Stimulated activated CD8-positive, alpha-beta memory T cell treated with anti-CD3 and anti-CD28 coated beads, Interleukin-15, amount 100 ng/mL, for 4 hours (primary cell): ENCODE measurements at places on chromosomes 5 and 9.

DNA sequence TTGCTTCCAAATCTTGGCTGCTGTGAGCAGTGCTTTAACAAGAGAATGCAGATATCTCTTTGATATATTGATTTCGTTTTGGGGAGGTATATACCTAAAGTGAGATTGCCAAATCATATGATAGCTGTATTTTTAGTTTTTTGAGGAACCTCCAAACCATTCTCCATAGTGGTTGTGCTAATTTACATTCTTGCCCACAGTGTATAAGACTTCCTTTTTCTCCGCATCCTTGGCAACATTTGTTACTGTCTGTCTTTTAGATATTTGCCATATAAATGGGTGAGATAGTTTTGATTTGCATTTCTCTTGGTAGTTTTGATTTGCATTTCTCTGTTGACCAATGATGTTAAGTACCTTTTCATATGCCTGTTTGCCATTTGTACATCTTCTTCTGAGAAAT, 10.0 kb upstream of the PLK2 start:
- DNase-seq: no peak

DNA sequence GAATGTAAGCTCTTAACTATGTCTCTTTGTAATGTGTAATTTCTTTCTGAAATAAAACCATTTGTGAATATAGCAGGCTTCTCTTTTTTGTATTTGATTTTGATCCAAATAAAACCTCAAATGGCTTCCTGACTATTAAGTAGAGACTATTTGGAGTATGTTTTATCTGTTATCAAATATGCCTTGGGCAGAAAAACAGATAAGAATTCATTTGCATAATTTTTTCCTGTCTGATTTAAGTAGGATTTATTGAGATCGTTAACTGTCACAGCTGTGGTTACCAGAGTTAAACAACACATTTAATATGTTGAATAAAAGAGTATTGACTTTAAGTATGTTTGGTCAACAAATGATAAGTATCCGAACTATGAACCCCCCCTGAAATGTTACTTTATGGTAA, 104.9 kb downstream of the MELK start:
- no peak for DNase-seq

GRCh38 chr5:175854231-175855040, 16.9 kb upstream of the CPLX2 start:
- DNase-seq: no peak

DNA sequence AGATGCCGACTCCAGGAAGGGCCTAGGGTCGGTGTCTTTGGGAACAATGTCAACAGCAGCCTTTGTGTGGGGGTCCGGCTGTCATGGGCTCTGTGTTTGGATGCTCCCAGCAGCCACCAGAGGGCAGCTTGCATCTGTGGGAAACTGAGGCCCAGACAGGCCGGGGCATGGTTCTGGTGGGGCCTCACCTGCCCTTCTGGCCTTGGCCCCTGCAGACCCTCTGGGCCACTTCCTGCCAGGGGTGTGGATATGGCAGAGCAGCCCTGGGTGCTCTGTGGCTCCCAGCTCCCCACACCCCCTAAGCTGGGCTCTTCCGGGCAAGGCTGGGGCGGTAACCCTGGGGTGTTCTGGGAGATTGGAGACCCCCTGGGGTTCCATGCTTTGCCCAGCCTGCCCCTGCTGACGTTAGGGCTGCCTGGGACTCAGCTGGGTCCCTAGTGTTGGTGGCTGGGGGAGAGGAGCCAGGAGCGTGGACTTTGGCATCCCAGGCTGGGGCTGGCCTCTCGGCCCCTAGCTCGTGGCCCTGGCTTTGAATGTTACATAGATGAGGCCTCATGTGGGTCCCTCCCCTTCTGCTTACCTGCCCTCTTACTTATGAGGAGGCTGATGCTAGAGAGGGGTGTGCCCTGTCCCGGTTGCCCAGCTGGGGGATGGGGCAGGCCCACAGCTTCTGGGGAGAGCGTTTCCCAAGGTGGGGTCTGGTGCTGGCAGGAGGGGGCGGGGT, 38.3 kb downstream of the RXRA start:
- DNase-seq: no peak

- no peak for DNase-seq
Measured at GRCh38 chr5:55304584-55304983, 2.9 kb downstream of the DHX29 start.

DNA sequence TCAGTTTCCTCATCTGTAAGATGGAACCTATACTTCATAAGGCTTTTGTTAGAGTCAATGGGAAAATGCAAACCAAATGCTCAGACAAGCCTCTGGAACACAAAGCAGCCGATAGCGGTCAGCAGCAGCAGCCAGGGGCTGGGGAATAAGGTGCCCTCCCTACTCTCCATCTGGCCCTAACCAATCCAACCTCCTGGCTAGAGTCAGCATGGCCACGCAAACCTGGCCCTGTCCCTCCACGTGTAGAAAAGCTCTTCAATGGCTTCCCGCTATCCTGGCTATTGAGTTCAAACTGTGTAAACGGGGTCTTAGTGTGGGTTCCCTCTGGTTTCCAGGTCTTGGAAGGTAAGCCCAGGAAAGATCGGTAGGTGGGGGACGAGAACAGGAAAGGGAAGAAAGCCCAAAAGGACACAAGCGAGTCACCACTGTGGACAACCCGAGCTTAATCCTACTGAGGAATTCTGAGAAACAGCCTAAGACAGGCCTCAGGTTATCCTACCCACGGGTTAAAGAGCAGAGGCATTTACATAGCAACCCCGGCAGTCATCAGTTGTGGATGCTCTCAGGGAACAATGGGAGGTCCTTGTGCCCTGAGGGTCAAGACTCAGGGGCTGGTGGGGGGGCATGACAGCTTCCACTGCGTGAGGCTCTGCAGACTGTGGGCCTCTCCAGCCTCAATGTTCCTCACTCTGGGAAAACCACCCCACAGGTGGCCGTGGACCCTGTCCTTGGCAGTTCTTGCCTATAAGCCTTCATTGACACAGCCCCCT, 30.9 kb downstream of the FABP6 start:
- no peak for DNase-seq
